ENCODE measurements at places on chromosomes 4 and X.

DNA sequence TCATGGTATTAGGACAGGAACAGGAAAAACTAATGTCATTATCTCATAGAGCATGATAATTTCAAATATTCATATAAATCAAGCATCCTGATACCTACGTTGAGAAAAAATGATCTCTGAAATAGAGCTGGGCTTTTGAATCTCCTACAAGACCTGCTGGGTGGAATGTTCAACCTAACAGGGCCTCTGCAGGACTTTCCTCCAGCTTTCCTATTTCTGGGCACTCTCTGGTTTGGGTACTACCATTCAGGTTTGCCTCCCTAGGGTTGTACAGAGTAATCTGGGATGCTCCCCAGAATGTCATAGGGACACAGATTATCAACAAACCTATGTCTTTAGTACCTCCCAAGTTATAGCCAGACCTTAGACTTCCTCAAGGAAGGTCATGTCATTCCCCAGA is 108.9 kb downstream of the CDS1 start:
- DNase-seq: no peak

DNA sequence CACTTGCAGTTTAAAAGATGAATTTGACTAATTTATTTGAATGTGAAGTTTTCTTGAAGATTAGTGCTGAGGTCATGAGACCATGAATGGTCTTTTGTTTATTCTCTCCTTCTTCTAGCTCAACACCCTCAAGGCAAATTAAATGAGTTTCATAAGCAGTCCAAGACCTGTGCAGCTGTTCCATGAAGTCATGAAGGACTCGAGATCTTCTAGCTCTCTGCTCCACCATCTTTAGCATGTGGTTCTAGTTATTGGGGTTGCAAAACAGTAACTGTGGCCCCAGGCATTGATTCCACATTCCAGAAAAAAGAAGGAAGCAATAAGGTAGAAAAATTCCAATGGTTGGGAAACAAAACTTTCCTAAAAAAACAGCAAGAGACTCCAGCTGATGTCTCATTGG is 84.2 kb upstream of the HS3ST1 start:
- no peak for DNase-seq

DNA sequence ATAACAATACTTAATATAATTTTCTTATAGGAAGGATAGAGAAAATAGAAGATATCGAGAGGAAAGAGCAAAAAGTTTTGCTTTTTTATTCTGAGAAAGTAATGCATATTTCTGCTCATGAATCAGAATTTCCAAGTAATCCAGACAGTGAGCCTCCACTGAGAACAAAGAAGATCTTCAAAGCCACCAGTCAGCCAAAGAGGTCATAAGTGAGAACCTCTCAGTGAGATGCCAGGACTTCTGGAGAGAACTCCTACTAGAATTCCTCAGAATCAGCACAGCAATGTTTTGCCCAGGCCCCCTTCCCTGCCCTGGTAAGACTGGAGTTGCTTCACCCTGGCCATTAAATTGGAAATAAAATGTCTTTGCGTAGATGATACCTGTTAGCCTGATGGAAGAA is 254.4 kb upstream of the FAT4 start:
- DNase-seq: no peak

GRCh38 chr4:63459329-63459728 is 949.9 kb downstream of the TECRL start:
- DNase-seq: no peak

- no peak for DNase-seq
Observed at GRCh38 chr4:4693258-4693657, 151.4 kb upstream of the STX18 start.

GRCh38 chr4:111718763-111719559 is 426.3 kb upstream of the FAM241A start:
- DNase-seq: no peak

DNA sequence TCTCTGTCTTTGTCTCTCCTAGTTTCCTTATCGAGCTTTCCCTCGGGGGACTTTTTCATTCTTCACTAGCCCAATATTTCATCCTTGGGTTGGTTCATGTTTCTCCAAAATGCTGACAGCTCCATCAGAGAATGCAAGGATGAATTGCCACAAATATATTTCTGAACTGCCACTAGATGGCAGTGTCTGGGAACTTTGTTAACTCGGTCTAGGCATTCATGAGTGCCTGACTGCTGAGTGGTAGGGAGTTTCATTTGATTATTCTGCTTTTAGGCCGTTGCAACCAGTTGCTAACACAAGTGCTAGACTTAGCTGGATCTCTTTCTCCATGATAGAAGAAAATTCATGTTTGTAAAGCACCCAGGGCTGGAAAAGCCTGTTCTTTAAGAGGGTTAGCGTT is 73.5 kb upstream of the RAP2C start:
- DNase-seq: no peak
